CD4-positive, alpha-beta T cell treated with Interleukin-6 at 100 ng/mL for 8 hours (primary cell): ENCODE measurements at places on chromosomes 16 and 17.

DNA sequence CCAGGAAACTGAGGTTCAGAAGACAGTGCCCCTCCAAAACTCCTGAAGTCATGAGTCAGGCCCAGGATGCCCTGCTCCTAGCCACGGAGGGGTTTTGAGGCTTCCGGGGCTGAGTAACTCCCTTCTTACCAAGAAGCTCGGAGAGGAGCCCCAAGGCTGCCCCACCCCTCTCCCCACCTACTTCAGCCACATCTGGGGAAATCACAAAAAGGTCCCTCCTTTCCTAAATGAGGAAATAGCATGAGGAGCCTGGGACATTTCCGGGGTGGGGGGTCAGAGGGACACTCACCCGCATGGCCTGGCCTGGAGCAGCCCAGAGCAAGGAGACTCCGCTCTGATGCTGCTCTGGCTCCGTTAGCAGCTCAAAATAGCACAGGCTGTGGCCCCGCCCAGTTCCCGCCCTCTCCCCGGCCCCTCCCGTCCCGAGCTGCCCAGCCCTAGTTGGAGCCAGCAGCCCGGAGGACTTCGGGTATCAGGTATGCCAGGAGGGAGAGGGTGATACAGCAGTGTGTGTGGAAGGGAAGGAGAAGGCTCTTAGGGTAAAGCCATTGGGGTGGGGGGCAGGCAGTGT is 40.1 kb downstream of the MYO18A start:
- DNase-seq = peak; percentile 79

- no peak for DNase-seq
Measured at GRCh38 chr16:31242206-31242605, 17.6 kb upstream of the ITGAM start.

- no peak for DNase-seq
Measured at GRCh38 chr16:31191697-31192428, 10.7 kb downstream of the PYCARD start.

- no peak for DNase-seq
Measured at GRCh38 chr17:1402262-1402586, 2.2 kb upstream of the YWHAE start.

GRCh38 chr16:88628512-88628974 is 9.8 kb upstream of the IL17C start:
- DNase-seq = no peak

GRCh38 chr16:17281052-17281451 is 189.7 kb downstream of the XYLT1 start:
- no peak for DNase-seq

DNA sequence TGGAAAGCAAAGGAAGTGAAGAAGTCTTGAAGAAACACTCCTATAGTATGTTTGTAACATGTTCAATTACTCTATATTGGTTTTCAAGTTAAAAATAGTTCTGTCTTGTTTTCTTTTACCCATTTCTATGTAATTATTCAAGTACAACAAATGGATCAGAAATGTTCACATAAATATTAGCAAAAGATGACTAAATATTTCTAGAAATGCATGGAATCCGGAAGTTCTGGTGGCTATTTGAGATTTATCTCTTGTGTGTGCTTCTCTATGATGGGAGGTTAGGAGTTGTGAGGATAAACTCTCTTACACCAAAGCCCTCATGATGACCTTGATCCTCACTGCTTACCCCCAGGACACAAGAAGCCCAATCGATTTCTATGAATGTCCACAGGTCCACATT is 237.5 kb downstream of the CDH8 start:
- no peak for DNase-seq

GRCh38 chr17:28345419-28346198 is 10.0 kb downstream of the TNFAIP1 start:
- no peak for DNase-seq

- DNase-seq = no peak
Measured at GRCh38 chr16:77540646-77541045, 105.8 kb upstream of the ADAMTS18 start.

DNA sequence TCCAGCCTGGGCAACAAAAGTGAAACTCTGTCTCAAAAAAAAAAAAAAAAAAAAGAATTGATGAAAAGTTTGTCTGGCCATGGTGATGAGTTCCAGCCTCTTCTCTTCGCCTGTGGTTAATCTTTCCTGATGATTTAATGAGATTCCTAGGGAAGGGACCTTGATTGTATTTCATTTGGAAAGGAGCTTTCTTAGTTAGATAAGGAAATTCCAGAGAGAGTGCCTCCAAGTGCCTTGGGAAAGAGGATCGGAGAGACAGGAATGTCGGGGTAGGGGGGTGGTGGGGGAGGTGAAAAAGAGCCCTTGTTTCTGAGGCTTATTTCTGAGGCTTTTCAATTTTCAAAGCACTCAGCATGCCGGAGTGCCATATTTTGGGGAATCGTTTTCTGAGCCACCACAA is 93.2 kb upstream of the SIAH1 start:
- DNase-seq = no peak

GRCh38 chr16:72794319-72794718 is 253.6 kb downstream of the ZFHX3 start:
- no peak for DNase-seq

DNA sequence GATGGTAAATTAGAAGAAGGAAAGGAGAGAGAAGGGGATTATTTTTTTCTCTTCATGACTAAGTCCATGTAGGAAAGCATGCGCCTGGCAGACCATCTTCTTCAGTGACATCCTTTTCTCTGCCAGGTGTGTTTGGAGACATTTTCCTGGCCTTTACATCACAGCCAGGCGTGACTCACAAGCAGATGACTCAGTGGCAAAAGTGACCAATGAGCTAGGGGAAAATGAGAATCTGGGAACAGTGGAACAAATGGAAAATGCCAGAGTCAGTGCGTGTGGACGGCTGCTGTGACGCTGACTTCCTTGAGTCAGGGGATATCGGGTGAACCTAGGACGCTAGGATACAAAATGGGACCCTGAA is 9.4 kb downstream of the KIAA0513 start:
- DNase-seq = no peak

DNA sequence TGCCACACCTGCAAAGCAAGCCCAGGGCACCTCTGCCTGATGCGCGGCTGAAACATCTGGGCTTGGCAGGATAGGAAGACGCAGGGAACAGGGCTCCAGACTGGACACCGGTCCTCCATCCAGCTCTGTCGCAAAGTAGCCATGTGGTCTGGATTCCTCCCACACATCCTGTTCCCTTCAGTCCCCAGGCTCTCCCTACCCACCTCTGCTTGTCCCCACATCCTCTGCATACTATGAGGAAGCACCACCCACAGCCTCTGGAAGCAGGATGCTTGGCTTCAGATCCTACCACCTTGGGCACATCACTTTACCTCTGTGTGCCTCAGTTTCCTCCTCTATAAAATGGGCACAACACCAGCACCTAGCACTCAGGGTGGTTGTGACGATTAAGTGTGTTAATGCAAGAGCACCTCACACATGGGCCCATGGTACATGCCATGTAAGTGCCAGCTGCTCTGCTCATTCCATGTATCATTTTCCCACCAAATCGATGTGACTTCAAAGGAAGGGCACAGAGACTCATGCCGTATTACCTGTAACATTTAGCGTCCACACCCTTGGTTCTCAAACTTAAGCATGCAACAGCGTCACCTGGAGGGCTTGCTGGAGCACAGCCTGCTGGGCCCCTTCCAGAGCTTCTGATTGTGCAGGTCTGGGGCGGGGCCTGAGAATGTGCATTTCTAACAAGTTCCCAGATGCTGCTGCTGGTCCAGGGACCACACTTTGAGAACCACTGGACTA is 138.6 kb upstream of the SDK2 start:
- no peak for DNase-seq

GRCh38 chr17:74485022-74485743 is 18.7 kb downstream of the CD300A start:
- DNase-seq = no peak

DNA sequence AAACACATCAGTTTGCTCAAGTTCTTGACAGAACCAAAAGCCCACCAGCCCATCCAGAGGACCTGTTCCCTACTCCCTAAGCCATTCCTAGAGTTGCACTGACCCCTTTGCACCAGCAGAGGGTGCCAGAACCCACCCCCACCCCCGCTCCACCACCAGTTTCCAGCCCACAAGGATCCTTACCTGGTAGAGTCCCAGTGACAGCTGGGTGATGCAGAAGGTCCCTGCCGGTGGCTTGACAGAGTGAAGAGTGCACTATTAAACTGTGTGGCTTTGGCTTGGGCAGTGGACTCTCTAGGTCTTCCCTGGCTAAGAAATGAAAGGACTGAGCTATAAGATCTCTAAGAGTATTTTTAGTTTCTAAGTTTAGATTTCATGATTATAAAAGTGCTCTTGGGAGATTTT is 73.3 kb upstream of the MTMR4 start:
- DNase-seq = peak; percentile 55

DNA sequence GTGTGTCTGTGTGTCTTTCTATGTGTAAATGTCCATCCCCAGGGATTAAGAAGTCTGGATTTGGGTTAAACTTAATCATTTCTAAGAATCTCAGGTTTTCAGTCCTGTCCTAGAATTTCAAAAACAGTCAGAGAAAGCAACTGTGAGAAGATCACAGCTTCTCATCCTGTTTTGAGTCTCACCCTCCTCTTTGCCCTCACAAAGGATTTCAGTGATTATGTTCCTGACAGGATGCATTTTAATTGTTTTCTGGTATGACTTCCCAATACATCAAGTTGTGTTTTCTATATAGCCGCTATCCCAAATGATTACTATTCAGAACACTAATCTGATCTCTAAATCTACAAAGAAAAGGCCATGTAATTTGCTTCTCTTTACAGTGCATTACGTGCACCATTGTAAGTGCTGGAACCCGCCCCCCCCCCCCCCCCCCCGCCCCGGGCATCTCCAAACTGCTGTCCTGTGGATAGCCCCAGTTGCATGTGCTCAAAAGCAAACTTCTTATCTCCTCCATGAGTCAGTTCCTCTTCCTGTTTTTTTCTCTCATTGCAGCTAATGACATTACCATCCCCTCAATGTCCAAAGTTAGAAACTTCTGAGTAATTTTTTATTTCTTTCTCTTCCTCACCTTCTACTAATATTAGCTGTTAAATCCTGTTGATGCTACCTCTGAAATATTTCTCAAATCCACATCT is 73.9 kb downstream of the CDH13 start:
- DNase-seq = no peak

- no peak for DNase-seq
Measured at GRCh38 chr17:76405967-76406647, 21.7 kb downstream of the SPHK1 start.

- DNase-seq = no peak
Measured at GRCh38 chr17:74340470-74341023, 14.5 kb downstream of the KIF19 start.

GRCh38 chr16:69089091-69089910 is 16.2 kb upstream of the HAS3 start:
- DNase-seq = no peak

- DNase-seq = no peak
Measured at GRCh38 chr16:74020095-74020670, 276.4 kb upstream of the PSMD7 start.

- DNase-seq = no peak
Measured at GRCh38 chr17:65345261-65346005, 208.3 kb downstream of the RGS9 start.

GRCh38 chr16:84177741-84178073 is 9.2 kb downstream of the TAF1C start:
- DNase-seq = no peak

GRCh38 chr16:20056436-20056835 is 17.3 kb downstream of the GPR139 start:
- DNase-seq = no peak

- DNase-seq = no peak
Measured at GRCh38 chr17:45430006-45430737, 2.5 kb downstream of the ARHGAP27 start.

DNA sequence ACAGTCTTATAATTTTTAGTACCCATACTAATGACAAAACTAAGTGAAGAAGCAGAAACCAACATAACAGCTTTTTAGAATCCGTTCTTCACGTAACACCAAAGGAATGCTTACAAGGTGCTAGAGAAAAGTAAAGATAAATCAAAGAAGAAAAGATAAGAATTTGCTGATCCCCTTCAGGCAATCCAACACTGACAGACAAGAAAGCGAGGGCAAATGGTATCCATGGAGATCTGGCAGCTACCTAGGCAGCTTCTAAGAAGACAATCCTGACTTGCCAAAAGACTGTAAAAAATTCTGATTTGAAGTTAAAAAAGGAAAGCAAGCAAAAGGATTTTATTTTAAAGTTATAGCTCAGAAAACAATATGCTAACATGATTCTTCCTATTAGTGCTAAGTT is 14.6 kb downstream of the BBS2 start:
- no peak for DNase-seq

DNA sequence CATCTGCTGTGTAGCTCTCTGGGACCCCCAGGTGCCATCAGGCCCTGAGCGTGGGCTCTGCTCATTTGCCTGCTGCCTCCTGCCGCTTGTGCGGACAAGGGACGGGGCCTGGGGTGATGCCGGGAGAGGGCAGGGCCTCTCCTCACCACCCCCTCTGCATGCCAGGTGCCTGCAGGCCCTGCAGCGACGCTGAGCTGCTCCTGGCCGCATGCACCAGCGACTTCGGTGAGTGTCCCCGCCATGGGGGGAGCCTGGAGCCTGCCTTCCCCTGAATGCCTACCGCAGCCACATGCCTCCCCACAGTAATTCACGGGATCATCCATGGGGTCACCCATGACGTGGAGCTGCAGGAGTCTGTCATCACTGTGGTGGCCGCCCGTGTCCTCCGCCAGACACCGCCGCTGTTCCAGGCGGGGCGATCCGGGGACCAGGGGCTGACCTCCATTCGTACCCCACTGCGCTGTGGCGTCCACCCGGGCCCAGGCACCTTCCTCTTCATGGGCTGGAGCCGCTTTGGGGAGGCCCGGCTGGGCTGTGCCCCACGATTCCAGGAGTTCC is 1.9 kb downstream of the METRN start:
- no peak for DNase-seq

DNA sequence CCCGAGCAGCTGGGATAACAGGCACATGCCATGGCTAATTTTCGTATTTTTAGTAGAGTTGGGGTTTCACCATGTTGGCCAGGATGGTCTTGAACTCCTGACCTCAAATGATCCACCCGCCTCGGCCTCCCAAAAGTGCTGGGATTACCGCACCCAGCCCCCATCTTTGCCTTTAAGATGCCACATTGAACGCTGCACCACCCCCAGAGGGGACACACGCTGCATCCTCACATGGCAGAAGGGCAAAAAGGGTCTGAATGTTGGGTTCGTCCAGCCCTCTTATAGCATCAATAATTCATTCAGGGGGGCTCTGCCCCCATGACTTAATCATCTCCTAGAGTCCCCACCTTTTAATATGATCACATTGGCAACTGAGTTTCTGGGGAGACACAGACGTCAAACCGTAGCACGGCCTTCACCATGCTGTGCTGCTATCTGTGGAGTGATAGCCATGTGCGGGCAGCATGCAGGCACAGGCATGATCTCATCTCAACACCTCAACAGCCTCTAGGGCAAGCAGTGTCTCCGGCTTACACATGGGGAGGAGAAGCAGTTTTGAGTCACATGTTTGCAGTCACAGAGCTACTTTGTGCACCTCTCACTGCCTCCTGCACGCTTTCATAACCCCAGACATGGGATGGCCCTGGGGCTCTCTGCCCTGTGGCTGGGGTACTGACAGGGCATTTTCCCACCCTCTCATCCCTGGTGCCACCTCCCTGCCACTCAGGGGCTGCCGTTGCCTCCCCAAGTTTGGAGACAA is 30.0 kb downstream of the IL21R start:
- DNase-seq = no peak

GRCh38 chr16:12339686-12340085 is 363.2 kb downstream of the SNX29 start:
- DNase-seq = no peak
